ENCODE measurements at places on chromosomes 13 and 19.
A peak's percentile ranks its signal among the peaks of the same experiment; 100 is the strongest.

DNA sequence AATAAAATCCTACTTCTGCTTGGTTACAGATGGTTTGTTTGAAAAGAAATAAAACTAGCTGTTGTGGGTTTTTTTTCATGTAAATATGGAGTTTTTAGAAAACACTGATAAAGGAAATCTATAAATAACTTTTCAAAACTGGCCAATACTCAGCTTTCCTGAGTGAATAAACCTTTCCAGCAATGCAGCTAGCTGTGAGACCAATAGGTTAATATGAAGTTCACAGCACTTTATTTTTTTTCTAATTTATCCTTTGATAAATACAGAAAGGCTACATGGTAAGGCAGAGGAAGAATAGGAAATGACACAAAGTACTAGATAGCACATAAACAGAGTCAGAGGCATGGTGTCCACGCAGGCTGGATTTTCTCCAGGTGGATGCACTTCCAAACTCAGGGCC is 154.0 kb downstream of the COG6 start:
- DNase-seq: no peak

GRCh38 chr19:16892868-16893685 is 4.3 kb downstream of the F2RL3 start:
- DNase-seq: no peak

DNA sequence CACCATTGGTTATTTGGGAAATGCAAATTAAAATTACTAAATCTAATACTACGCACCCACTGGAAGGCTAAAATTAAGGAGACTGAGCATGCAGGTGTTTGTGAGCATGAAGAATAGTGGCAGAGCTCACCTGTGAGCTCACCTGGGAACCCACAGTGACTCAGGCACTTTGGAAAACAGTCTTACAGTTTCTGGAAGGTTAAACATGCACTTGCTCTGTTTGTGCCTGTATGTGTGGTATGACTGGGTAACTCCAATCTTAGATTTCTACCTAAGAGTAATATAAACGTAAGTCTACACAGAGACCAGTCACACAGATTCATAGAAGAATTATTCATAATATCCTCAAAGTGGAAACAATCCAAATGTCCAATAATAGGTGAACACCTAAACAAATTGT is 318.8 kb downstream of the ATP8A2 start:
- DNase-seq: no peak

GRCh38 chr13:32878163-32878562 is 138.1 kb upstream of the KL start:
- peak; percentile 51 for DNase-seq

- DNase-seq: no peak
These were observed 63.4 kb downstream of the PEPD start for GRCh38 chr19:33458171-33458633.

All from iris pigment epithelial cell (primary cell).